ENCODE measurements at places on chromosomes 1 and 21.

GRCh38 chr21:36209626-36210171 is 53.1 kb downstream of the DOP1B start:
- peak; percentile 58 for DNase-seq

GRCh38 chr1:171185091-171185490 is at the start of gene FMO2:
Gene FMO2, plus strand, starts transcription at chr1:171185300. Its CDS starts 414 bp downstream, at chr1:171185714.
- no peak for DNase-seq

GRCh38 chr1:226995365-226996332 is 55.6 kb downstream of the COQ8A start:
- DNase-seq: no peak

- no peak for DNase-seq
These were observed 40.1 kb downstream of the SERTAD4 start for GRCh38 chr1:210272666-210273065.

DNA sequence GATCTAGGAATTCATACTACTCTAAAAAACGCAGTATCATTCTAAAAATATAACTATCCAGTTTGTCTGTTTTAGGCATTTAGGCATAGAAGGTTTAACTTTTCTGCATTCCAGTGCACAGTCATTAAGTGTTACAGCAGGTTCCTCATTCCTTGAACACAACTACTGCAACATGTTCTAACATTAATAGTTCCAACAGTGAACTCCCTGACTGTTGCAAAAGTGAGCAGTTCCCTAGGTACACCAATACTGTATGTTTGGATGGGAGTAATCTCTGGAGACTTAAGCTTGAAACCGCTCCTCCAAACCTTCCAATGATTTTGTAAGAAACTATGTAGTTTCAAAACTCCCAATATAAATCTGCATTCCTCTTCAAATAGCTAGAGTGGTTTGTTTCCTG is 46.2 kb downstream of the UCHL5 start:
- peak; percentile 23 for DNase-seq

DNA sequence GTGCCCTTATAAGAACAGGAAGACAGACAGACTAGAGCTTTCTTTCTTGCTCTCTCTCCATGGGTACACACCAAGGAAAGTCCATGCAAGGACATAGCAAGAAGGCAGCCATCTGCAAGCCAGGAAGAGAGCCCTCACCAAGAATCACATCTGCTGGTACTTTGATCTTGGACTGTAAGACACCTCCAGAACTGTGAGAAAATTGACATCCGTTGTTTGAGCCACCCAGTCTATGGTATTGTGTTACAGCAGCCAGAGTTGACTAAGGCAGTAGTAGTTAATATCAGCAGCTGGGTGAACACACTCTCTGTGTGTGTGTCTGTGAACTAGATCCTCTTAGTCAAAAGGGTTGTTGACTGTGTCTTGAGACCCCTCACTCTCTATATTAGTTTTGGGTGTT is 53.8 kb upstream of the PPP2R5A start:
- DNase-seq: no peak

- DNase-seq: no peak
These were observed 9.5 kb upstream of the HPDL start for GRCh38 chr1:45317166-45317565.

DNA sequence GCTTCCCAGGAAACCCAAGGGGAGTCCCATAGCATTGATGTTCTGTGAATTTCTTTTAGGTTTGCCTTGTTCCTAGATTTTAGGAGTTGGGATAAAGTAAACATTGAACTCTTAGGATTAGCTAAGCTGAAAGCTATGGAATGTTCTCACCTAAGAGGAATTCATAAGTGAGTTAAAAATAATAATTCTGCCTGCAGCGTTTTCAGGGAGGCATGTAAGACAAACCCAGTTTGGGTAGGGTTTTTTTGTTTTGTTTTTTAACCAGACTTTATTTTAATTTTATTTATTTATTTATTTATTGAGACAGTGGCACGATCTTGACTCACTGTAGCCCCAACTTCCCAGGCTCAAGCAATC is 28.9 kb upstream of the CD101 start:
- DNase-seq: peak; percentile 51

- DNase-seq: no peak
These were observed 2.9 kb downstream of the KCNE1 start for GRCh38 chr21:34509151-34509550.

- no peak for DNase-seq
These were observed 89.4 kb upstream of the C1orf174 start for GRCh38 chr1:3989465-3989864.

GRCh38 chr1:186749820-186750219 is 69.6 kb upstream of the PTGS2 start:
- DNase-seq: no peak

GRCh38 chr1:77039739-77040138 is 172.5 kb downstream of the ST6GALNAC5 start:
- peak; percentile 98 for DNase-seq

DNA sequence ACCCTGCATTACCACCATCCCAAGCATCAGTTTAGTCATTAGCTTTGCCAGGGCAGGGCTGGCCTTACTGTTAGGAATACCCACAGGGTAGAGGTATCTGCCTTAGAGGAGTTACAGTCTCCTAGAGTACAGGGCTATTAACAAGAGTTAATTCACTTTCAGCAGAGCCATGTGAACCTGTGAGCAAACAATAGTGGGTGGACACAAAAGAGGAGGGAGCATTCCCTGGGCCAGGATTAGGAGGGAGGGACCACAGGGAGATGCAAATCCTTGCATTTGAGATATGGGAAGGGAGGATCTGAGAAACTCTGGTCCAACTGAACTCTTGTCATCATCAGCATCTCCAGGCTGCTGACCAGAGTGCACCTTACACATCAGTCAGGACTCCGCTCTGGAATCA is 51.1 kb upstream of the IGSF21 start:
- DNase-seq: no peak

- DNase-seq: peak; percentile 69
These were observed 27.1 kb downstream of the ZNHIT6 start for GRCh38 chr1:85681087-85681486.

GRCh38 chr1:11187931-11188330 is 1.2 kb upstream of the ANGPTL7 start:
- no peak for DNase-seq

GRCh38 chr1:50038237-50038809 is 14.6 kb upstream of the AGBL4 start:
- DNase-seq: no peak

GRCh38 chr21:26098772-26099397 is 71.7 kb downstream of the APP start:
- DNase-seq: no peak

GRCh38 chr1:18700530-18700929 is 69.9 kb downstream of the PAX7 start:
- no peak for DNase-seq

DNA sequence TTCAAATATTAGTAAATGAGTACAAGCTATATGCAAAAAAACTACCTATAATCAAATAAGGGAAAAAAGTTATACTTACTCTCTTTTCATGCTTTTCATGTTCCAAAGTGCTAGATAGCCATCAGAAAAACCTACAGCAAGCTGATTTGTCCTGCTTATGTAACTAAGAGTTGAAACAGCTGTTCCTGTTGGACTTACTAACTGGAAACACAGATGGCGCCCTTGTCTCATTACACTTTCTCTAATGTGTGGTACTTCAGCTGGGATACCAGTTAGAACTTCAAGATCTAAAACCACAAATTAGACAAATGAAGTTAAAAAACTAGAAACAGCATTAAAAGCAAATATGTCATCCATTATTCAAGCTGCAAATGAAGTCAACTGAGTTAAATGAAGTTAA is 24.3 kb downstream of the AHCTF1 start:
- peak; percentile 55 for DNase-seq

DNA sequence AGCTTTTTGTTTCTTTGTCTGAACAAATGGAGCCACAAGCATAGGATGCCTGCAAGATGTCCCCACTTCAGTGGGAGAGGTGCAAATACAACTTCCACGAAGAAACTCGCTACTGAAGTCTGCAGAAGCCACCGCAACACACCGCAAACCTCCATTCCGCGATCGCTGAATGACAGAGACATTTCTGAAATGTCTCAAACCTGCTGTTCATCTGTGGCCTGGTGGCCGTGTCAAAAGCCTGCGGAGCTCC is 1.0 kb downstream of the TP53BP2 start:
- no peak for DNase-seq

DNA sequence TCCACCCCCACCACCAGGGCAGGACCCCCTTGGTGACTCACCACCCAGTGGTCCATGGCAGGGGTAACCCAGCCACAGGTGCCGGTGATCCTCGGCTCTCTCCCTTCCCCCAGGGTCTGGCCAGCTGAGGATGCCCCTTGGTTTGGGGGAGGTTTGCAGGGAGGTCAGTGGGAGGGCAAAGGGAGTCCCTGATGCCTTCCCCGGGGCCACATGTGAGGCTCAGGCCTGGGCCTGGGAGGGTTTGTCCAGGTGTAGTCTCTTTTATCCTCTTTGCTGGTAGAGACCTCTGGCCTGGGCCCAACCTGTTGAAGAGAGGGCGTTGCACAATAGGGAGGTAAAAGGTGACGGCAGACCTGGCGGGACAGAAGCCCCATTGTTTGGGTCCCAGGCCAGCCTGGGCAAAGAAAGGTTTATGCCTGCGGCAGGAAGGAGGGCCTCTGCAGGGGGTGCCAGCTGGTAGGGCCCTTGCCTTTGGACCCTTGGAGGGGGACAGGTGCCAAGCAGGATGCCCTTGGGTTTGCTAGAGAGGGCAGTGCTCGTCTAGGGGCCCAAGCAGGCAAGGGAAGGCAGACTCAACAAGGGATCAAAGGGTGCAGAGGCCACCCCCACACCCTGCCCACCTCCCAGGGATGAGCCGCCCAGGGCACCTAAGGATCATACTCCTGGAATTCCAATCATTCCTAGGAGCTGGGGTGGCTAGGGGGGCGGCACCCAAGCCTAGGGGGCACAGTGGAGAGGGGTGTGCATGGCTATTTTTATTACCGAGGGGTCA is 760 bp upstream of the TINAGL1 start:
- no peak for DNase-seq

DNA sequence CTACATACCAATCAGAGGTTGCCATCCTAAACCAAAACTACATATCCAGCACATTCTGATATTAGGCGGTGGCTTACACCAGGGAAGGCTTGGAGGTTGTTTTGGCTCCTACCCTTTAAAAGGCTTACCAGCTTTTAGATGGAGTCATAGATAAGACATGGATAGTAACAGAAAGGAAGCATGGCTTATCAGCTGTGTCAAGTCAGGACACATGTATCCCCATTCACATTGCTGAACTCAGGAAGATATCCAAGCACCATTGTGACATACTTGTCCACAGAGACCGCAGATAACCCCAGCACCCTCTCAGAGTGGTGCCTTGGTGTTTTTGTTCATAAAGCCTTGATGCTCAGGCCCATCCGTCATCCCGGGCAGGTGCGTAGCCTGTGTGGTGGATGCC is 39.7 kb downstream of the ADARB1 start:
- DNase-seq: no peak

DNA sequence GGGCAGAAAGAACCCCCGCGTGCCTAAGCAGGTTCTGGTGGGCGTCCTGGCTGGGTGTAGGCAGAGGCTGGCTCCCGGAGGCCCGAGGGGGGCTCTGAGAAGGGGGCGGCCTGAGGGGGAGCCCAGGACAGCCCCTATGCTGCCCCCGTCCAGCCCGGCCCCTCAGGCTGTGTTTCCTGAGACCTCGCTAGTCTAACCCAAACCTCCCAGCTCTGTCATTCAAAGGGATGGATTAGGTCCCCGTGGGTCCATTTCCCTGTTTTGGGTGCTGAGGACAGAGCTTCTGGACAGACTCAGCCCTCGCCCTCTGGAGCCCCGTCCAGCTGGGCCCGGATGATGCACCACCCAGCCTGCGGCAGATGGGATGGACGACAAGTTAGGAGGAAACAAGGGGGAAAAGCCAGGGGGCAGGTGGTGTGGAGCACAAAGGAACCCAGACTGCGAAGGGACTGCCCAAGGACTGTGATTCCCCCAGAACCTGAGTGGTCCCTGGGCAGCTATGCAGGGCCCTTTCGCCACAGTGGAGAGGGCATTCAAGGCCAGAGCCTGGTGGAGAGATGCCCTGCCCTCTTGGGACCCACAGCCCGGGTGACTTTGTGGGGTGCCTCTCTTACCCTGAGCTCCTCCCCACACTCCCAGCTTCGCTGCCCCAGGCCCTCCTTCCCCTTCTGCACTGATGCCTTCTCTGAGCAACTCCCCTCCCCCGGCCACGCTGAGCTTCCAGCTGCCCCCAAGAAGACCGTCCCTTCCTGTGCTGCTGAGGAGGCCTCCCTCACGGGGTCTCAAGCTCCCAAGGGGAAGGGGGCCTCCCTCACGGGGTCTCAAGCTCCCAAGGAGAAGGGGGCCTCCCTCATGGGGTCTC is 2.8 kb downstream of the HES4 start:
- DNase-seq: no peak

DNA sequence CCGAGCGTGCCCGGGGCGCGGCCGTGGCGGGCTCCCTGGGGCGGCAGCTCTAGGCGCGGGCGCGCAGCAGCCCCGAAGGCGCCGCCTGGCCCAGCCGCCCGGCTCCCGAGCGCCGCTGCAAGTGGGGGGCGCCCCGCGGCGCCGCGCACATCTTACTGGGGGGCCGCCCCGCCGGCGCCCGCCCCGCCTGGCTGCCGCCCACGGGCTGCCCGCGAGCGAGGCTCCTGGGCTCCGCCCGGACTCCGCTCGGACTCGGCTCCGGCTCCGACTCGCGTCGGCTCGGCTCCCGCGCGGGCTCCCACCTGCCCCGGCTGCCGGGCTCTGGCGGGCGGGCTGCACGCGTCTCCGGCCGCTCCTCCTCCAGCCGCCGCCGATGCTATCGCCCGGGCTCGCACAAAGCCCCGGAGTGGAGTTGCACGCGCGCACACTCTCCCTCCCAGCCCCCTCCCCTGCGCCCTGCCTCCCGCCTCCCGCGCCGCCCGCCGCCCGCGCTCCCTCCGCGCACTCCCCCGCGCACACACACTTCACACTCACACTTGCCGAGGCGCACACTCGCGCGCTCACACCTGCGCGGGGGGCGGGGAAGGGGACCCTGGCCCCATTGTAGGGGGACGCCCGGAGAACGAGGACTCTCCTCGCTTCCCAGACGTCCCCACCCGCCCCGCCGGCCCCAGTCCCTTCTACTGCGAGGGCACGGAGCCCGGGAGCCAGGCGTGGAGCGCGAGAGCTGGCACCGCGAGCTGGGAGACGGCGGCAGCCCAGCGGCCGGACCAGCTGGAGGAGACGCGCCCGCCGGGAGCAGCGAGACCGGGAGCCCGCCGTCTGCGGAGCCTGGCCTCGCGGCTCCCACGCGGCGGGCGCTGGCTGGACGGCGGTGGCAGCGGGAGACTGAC is at the start of gene GRIK3:
TSS of gene GRIK3 (minus strand) at position 395 of the 893 bp plus-strand sequence. CDS start 407 bp downstream, outside the sequence.
- DNase-seq: no peak

DNA sequence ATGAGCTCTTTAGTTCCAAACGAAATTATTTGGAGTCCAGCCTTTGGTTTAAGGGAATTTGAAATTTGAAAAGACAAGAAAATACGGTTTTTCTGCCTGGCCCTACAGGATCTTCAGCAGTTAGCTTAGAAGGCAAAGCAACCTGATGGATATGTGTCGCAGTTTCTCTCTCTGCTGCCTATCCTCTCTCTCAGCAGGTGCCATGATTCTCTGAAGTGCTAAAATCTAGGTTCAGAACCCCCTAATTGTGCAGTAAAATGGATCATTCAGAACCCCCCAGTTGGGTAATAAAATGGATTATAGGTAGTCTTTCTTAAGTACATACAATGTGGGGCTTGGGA is 446 bp upstream of the DEPDC1 start:
- no peak for DNase-seq
